ENCODE measurements at places on chromosomes 1 and 21.
A peak's percentile ranks its signal among the peaks of the same experiment; 100 is the strongest.

GRCh38 chr1:183283286-183283685, 97.2 kb downstream of the LAMC2 start:
- DNase-seq: peak; percentile 21

DNA sequence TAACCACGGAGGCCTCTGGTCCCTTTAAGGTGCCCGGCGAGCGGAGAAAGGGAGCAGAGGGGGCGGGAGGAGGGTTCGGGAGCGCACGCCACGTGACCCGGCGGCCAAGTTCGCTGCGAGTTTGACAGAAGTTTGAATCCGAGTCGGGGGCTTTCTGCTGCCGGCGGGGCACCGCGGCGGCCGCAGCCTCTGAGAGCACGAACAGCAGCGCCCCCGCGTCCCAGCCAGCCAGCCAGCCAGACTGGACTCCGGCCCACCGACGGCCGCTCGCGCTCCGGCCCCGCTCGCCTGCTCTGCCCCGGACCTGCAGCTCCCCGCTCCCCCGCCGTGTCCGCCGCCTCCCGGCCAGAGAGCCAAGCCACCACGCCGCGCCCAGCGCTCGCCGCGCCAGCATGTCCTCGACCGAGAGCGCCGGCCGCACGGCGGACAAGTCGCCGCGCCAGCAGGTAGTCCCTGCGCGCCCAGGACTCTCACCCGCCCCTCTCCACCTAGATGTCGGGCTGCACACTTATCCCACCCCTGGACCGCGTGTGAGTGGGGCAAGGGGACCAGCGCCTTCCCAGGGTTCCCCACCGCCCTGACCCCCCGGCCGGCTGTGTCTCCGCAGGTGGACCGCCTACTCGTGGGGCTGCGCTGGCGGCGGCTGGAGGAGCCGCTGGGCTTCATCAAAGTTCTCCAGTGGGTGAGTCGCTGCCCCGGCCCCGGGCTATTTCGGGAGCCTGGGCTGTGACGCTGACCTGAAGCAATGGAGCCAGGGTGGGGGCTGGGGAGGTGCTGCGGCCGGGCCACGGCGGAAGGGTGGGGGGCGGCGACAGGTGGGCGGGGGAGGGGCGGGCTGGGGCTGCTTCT, at the start of gene SYPL2:
Gene SYPL2 (plus strand): TSS at position 95 of the 849 bp plus-strand sequence. CDS start 298 bp downstream, at position 393.
- DNase-seq: no peak

DNA sequence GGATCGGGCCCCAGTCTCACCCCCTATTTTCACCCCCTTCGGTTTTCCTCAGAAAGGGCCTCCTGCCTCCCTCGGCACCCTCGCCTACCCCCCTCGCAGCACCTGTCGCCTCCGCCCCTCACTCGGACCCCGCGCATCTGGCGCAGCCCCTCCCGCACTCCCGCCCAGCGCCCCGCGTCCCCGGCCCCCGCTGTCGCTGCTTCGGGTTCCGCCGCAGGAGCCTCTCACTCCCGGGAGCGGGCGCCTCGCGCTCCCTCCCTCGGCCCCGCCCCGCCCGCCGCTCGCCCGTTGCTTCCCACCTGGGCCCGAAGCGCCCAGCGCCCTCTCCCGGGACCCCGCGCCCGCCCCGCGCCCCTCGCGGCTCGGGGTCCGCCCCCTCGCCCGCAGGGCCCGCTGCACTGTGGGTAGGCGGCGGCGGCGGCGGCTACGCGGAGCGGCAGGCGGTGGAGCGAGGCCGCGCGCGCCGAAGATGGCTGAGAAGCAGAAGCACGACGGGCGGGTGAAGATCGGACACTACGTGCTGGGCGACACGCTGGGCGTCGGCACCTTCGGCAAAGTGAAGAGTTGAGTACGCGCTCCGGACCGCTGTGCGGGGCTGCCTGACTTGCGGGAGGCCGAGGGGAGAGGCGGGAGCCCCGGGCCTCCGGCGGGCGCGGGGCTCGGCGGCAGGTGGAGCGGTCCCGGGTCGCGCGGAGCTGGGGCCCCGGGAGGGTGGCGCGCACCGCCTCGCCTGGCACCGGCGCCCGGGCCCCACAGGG, at the start of gene PRKAA2:
Gene PRKAA2 (plus strand): TSS at position 396 of the 758 bp plus-strand sequence. CDS start 74 bp downstream, at position 470.
- peak; percentile 80 for DNase-seq

GRCh38 chr1:234500269-234500668, 21.3 kb upstream of the TARBP1 start:
- DNase-seq: peak; percentile 43

Measured in NCI-H2171 treated with DMSO at 0.1 percent for 48 hours (cell line).